ENCODE measurements at places on chromosomes 2 and 18.

DNA sequence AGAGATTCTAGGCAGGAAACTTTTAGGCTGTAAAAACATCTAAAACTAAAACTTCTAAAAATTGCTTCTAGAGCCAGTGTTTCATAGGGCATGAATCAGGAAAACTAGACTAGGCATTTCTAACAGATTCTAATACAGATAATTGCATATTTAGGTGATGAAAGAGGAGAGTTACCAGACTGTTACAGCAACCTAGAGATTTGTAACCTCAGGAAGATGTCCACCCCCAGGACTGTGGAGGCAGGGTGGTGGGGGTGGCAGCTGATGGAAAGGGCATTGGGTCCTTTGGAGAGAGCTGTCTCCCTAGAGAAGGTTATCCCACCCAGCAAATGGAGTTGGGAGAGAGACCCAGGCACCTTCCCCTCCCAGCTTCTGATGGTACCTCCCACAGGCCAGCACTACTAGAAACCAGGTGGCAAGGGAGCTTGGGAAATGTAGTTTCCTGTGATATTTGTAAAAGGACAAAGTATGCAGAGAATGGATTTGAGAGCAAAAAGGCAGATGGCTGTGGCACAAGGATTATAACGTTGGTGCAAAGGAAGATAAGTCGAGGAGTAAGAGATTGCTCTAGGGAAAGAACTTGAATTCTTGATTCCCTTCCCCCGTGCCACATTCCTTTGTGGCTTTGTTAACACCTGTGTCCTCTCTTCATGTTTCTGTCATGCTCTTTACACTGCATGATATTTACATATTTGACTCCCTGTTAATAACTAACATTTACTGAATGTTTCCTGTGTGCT is 75.6 kb upstream of the MGAT5 start:
- no peak for DNase-seq

DNA sequence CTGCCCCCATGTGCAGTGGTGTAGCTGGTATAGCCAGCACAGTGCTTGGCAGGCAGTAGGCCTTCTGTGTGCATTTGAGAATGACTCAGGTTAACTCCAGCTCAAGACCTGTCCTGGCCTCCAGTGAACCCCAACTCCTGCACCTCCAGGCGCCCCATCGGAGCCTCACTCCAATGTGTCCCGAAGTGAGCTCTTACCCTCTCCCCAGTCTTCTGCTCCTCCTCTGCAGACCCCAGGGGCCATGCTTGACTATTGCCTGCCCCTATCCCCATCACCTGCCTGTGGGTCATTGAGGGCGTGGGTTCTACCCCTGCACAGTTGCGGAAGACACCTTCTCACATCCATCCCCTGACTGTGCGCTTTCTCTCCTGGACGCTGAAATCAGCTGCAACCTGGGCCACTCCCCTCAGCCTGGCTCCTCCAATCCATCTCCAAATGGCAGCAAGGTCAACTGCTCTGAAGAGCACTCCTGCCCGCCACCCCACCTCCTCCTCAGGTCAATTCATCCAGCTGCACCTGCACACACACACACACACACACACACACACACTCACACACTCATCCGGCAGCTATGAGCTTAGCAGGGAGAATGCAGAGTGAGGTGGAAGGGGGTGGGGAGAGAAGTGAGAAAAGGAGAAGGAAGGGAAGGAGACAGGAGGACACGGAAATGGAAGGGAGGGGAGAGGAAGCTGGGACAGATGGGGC is 130.3 kb upstream of the GLI2 start:
- no peak for DNase-seq

- DNase-seq = no peak
Observed at GRCh38 chr2:168278424-168278888, 31.1 kb upstream of the STK39 start.

- DNase-seq = no peak
Observed at GRCh38 chr18:9574473-9575115, 39.8 kb downstream of the PPP4R1 start.

DNA sequence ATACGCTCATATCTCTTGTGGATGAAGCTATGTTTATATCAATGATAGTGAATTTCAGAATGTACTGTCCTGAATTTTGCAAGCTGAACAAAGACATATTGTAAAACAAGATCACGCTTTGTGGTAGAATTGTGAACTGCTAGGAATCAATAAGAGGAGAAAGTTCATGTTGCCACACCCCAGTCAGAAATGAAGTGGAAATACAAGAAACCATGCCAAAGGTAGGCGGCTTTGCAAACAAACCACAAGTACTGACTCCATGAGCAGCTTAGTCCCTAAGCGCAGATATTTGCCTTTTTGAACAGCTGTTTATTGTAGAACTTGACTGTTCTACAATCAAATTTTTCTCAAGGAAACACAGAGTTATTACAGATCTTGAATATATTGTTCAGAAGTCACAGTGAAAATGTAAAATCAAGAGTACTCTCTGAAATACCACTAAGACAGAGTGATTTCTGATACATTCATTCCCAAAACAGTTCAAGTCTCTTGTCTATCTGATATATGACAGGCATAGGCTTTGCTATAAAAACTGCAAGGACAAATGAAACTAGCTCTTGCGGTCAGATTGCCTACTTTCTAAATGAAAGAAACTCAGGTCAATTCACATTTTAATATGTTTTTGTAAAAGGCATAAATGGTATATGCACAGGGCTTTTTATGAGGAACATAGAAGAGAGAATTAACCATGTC is 120.9 kb upstream of the CDH19 start:
- no peak for DNase-seq
